ENCODE measurements at places on chromosomes 6 and 20.

DNA sequence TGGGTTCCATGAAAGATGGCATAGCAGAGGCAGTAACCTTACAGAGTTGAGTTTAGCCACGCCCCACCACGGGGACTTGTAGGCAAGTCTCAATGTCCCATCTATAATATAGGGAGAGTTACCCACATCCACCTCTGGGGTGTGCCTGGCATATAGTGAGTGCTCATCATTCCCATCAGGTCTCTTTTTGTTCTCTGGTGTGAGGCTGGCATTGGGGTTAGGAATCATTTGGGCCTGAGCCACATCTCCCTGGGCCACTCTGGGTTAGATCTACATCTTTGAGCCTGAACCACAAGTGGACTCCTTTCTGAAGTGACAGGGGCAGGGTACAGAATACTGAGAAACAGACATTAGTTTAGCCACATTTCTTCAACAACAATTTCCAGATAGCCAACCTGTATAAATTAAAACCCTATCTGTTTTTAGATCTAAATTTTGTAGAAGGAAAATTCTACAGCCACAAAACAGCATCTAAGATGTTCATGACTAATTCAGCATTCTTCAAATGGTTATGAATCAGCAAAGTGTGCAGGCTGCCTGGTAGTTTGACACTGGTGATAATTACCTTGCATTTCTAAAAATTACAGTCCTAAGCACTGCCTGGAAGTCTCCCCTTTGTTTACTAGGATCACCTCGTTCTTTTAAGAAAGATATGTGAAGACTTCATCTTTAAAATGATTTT lies 20.1 kb downstream of the RNF24 start:
- no peak for DNase-seq

DNA sequence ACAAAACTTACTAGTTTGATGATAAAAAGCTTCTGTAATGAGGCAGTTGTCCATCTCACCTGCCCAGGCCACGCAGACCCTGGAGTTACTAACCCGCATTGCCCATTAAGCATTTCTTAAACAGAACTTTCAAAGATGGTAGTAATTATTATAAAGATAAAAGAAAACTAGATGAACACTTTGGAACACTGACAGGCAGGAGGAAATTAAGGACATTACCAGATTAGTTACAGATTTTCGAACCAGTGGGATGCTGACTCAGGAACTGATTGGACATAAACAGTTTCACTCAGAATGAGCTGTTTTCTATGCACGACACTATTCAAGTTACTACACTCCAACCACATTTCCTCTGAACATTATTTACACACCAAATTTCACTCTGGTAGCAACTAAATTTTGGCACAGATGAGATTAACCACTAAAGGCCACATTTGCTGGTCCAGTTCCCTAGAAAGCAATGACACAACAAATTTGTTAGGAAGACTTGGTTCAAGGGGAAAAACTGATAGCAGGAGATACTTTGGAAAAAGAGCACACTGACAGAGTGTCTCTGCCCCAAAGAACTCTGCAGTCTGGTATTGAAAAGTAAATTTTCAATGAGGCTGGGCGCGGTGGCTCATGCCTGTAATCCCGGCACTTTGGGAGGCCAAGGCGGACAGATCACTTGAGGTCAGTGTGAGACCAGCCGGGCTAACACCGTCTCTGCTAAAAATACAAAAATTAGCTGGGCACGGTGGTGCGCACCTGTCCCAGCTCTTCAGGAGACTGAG lies 3.0 kb downstream of the ROMO1 start:
- DNase-seq, result no peak

- no peak for DNase-seq
Observed at GRCh38 chr6:160391419-160392116, 43.4 kb downstream of the SLC22A3 start.

GRCh38 chr20:43689165-43689564 lies 22.3 kb downstream of the MYBL2 start:
- DNase-seq, result no peak

DNA sequence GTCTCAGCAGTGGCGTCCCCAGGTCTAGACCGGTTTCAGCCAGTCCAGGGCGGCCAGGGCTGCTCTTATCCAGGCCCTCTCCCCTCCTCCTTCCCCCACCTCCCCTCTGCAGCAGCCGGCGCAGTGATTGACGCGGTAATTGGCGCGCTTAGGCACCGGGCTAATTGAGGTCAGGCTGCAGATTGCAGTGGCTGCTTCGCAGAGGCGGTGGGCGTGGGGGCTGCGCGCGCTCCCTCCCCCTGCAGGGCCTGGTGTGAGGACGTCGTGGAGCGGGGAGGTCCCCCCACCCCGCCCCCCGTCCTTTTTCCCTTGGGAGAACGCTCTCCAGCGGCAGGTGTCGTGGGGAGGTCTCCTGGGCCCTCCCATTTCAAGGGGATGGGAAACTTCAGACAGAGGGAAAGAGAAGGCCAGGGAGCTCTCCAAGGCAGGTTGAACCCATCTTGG lies 70.4 kb upstream of the BLCAP start:
- DNase-seq, result no peak

DNA sequence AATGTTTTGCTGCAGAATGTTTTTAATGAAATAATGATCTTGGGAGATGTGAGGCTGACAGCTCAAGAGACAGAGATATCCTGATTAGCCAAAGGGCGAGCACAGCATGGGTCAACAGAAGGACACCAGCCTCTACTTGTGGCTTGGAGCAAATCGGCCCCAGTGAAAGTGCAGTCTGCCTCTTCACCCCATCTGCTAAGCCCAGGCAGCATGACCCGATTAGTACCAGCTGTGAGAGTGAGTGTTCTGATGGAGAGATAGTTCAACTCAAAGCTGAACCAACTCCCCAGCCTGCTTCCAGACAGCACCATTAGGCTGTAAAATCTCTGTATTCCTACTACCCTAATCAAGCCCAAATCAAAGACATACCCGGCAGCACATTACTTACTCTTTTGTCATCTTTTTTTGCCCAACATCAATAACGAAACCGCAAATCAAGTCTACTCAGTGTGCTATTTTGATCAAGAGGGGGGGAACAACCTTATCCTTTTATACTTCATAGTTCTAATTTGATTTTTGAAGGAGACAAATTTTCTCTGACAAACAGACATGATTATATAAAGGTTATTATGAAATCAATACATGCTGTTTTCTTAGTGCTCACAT lies 514.1 kb upstream of the NRSN1 start:
- DNase-seq, result no peak

DNA sequence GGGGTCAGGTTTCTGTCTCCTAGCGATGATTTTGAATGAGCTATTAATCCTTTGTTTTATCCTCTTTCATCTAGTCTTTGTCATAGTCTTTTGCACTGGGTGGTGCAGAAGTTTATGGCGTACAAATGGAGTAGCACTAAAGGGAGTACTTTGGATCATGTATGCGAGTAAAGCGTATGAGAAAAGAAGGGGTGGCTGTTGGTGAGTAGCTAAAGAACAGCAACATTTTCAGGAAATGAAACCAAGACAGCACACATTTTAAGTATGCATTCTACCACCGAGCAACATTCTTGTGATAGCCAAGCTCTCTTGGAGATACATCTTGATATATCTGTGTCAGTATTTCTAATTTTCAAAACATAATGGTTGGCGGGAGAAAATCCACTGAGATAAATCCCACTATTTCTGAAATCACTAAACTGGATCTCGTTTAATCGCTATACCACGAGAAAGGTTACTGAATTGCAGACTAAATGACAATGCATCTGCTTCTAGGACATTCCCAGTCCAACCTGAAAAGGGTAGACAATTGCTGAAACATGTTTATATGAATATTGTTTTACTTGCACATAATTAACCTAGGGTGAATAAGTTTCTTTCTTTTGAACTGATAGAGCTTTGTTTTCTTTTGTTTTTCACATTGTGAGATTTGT lies 196.1 kb downstream of the TRIM27 start:
- DNase-seq, result no peak

DNA sequence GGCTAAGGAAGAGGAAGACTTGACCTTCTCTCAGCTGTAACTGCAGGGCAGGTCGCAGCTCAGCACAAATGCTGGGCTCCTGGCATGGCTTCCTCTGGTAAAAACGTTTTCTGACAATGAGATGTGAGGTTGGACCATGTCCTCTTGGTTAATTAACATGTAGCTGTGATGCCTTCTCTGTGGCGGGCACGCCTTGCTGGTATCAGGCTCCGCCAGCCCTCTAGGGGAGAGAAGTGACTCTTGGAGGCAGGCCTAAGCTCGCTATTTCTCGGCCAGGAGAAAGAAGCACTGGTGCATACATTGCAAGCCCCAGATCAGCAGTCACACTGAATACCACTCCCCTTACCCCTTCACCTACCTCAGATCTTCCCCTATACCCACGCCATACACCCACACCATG lies 65.0 kb downstream of the QRSL1 start:
- no peak for DNase-seq

DNA sequence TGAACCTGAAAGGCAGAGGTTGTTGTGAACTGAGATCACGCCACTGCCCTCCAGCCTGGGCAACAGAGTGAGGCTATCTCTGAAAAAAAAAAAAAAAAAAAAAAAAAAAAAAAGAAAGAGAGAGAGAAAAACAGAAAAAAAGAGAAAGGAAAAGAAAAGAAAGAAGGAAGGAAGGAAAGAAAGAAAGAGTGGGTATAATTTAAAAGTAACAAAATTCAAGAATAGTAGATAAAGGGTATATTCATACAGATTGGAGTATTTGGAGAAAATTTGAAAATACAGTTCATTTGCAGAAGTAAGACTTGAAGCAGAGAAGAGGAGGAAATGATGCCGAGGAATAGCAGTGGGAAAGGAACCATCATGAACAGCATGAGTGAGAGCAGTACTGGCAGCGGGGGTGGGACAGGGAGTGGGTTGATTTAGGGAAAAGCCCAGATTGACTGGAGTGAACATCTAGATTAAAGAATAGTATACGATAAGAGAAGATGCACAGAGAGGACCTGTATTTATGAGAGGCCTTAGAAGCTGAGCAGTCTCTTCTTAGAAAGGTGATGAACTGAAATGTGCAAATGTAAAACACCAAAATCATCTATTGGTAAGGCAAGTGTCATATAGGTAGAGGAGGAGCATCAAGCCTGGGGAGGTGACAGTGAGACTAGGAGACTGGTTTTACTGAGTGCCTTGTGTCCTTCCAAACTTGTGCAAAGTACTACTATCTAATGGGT lies 17.8 kb upstream of the HLA-DRB1 start:
- DNase-seq, result no peak

- DNase-seq, result no peak
Observed at GRCh38 chr20:17969884-17970409, 1.1 kb downstream of the MGME1 start.

- DNase-seq, result no peak
Observed at GRCh38 chr6:124870611-124871459, 91.4 kb upstream of the RNF217 start.
